ENCODE measurements at places on chromosomes 3 and 15.

- DNase-seq, result peak; percentile 22
Observed at GRCh38 chr3:128466840-128467541, at the start of gene DNAJB8. Gene DNAJB8 (minus strand): TSS chr3:128466890. CDS start chr3:128463245, 3,645 bp downstream.

DNA sequence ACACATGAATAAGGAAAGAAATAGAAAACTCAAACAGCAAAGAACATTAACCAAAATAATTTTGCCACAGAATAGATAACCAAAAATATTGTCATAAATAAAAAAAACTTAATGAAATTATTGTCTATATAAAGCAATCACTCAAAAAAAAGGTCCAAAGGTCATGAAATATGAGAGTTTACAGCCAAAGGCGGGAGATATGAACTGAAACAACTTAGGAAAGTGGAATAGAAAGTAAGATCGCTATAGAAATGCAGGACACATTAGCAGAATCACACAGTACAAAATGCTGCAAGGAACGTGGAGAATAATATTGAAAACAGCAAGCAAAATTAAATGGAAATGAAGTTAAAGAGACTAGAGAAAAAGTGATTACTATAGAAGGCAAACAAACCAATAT, 375.0 kb upstream of the ARHGEF26 start:
- no peak for DNase-seq

- DNase-seq, result no peak
Observed at GRCh38 chr3:178302966-178303930, 233.0 kb upstream of the KCNMB2 start.

GRCh38 chr3:193977622-193978021, 158.3 kb upstream of the HES1 start:
- no peak for DNase-seq
